ENCODE measurements at places on chromosomes 7 and 10.

DNA sequence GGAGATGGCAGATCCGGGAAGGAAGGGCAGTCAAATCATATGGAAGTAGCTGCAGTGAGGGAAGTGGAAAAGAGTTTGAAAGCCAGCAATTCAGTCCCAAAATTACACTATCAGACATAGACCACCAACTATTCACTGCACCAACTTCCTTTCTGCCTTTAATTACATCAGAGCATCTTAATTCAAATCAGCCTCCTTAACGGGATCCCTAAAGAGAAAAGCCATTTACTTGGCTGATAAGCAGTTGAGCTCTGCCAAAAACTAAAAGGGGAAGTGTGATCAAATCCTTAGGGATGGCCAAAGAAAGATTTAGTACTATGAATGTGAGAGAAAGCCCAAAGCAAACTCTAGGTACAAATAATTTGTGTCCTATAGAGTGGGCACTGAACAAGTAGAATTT, 110.4 kb downstream of the AMPH start:
- no peaks in the 10 kb centered on the region for H3K27me3 ChIP-seq
- DNase-seq: no peak
- no peaks in the 10 kb centered on the region for H3K4me1 ChIP-seq
- H3K4me3 ChIP-seq: no peak overlapping the region
- H3K27ac ChIP-seq: no peak overlapping the region
- no peaks in the 10 kb centered on the region for H3K36me3 ChIP-seq

DNA sequence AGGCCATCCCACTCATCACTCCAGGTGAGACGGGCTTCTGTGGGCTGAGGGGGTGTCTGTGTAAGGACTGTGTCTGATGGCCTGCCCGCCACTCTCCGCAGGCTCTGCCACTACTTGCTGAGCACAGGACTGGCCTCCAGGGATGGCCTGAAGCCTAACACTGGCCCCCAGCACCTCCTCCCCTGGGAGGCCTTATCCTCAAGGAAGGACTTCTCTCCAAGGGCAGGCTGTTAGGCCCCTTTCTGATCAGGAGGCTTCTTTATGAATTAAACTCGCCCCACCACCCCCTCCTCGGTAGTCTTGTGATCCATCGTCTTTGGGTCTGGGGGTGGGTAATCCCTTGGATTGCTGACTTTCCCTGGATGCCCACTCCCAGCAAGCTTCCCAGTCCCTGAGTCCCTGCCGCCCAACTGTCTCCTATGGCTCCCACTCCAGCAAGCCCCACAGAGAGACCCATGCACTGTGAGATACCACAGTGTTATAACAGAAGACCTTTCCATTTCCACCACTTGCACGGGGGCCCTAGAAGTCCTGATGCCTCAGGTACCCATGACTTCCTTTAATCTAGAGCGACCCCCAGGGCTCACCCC, 4.7 kb downstream of the FXYD4 start:
- no peaks in the 10 kb centered on the region for H3K27me3 ChIP-seq
- no peak overlapping the region for H3K4me3 ChIP-seq
- H3K27ac ChIP-seq: no peak overlapping the region
- no peaks in the 10 kb centered on the region for H3K4me1 ChIP-seq

DNA sequence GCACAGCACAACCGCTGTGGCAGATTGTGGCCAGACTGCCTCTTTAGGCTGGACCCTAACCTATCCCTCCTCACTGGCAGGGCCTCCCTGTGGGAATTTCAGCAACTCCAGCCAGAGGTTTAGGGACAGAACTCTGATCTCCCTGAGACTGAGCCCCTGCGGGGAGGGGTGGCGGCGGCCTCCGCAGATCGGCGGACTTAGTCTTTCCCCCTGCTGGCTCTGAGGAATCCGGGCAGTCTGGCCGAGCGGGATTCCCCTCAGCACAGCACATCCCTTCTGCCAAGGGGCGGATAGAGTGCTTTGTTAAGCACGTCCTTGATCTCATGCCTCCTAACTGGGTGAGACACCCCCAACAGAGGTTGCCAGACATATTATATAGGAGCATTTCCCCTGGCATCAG, 224.2 kb upstream of the NPY start:
- no peaks in the 10 kb centered on the region for H3K4me1 ChIP-seq
- no peak for DNase-seq
- no peaks in the 10 kb centered on the region for H3K36me3 ChIP-seq
- no peaks in the 10 kb centered on the region for H3K27me3 ChIP-seq
- no peak overlapping the region for H3K27ac ChIP-seq
- H3K4me3 ChIP-seq: no peak overlapping the region

GRCh38 chr10:12594448-12594944, 245.1 kb downstream of the CAMK1D start:
- DNase-seq: no peak
- no peaks in the 10 kb centered on the region for H3K36me3 ChIP-seq
- H3K4me1 ChIP-seq: no peaks in the 10 kb centered on the region
- H3K27ac ChIP-seq: no peak overlapping the region
- no peaks in the 10 kb centered on the region for H3K27me3 ChIP-seq

GRCh38 chr10:119090968-119091367, 10.4 kb upstream of the EIF3A start:
- H3K4me1 ChIP-seq: no peaks in the 10 kb centered on the region
- no peak overlapping the region for H3K27ac ChIP-seq
- no peak overlapping the region for H3K4me3 ChIP-seq
- DNase-seq: no peak
- no peaks in the 10 kb centered on the region for H3K36me3 ChIP-seq

- DNase-seq: peak; percentile 93
- no peak overlapping the region for H3K4me3 ChIP-seq
- H3K27me3 ChIP-seq: no peaks in the 10 kb centered on the region
- no peaks in the 10 kb centered on the region for H3K36me3 ChIP-seq
- peaks cover 4% of the 10 kb centered on the region for H3K4me1 ChIP-seq
Observed at GRCh38 chr7:74061840-74062539, 21.6 kb upstream of the LIMK1 start.

GRCh38 chr7:348962-349743, 59.2 kb downstream of the FOXL3 start:
- no peak for DNase-seq
- H3K36me3 ChIP-seq: no peaks in the 10 kb centered on the region
- no peak overlapping the region for H3K4me3 ChIP-seq
- H3K27me3 ChIP-seq: no peaks in the 10 kb centered on the region
- H3K4me1 ChIP-seq: peaks cover 23% of the 10 kb centered on the region

DNA sequence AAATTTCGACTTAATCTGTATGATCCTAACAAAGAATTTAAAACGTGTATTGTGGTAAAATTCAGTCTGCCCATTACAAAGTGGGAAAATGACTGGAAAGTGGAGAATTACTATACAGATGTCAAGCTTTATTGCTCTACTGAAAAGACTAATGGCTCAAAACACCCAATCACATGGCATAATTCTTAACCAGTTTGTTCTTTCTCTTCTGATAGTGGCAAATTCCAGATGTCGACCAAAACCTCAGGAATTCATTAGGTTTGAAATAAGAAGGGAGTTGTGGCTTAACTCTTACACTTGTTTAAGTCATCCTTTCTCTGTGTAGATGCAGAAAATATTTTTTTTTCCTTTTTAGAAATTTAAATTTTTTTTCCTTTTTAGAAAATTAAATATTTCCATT, 1254.9 kb upstream of the LRRN3 start:
- DNase-seq: no peak
- no peak overlapping the region for H3K27ac ChIP-seq
- no peaks in the 10 kb centered on the region for H3K4me1 ChIP-seq
- H3K36me3 ChIP-seq: no peaks in the 10 kb centered on the region

DNA sequence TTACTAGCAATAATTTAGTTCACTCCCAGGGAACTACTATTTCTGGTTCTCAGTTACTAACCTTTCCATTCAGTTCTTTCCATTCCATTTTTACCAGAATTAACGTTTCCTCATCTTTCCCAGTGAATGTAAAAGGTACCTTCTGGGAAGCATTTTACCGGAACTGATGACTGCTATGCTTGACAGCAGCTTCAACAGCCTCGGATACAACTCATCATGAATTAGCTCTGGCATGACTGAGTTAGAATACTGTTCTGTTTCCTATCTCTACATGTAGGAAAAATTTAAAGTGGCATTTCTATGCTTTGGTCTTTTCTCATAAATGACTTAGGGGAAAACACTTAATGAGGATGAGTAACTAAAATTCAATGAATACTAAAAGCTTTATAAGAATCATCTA, 18.6 kb downstream of the TAS2R41 start:
- H3K4me1 ChIP-seq: peaks cover 75% of the 10 kb centered on the region
- H3K27ac ChIP-seq: no peak overlapping the region
- DNase-seq: no peak
- no peaks in the 10 kb centered on the region for H3K27me3 ChIP-seq
- H3K4me3 ChIP-seq: no peak overlapping the region
- H3K36me3 ChIP-seq: no peaks in the 10 kb centered on the region

DNA sequence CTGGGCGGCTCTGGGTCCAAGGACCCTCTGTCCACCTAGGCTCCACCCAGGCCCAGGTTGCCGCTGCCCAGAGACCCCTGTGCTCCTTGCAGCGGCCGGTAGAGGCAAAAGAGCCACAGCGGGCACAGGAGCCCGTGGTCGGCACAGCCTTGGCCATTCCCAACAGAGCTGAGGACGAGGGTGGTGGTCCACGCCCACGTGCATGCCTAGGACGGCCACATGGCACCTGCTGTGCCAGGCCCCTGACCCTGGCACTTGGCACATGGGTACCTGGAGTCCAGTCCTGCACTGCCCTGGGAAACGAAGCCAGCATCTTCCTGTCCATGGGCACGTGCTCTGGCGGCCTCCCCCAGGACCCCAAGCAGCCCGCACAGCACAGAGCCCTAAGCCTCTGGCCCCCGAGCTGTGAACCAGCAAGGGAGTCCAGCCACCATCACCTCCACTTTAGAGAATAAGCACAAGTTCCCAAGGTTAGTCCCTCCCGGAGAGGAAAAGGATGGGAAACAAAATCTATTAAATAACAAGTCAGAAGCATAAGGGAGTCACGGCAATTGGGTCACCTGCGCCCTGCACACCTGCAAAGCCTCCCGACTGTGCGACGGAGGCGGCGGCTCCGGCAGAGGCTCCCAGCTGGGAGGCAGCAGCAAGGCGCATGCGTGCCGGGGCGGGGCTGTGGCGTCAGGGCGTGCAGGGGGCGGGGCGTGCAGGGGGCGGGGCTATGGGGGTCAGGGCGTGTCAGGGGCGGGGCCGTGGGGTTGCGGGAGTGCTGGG, 59.1 kb downstream of the STK32C start:
- no peak overlapping the region for H3K27ac ChIP-seq
- peak; percentile 15 for DNase-seq
- H3K27me3 ChIP-seq: no peaks in the 10 kb centered on the region
- no peaks in the 10 kb centered on the region for H3K36me3 ChIP-seq
- H3K4me1 ChIP-seq: no peaks in the 10 kb centered on the region

GRCh38 chr7:94323844-94324243, 70.9 kb upstream of the COL1A2 start:
- no peak for DNase-seq
- no peak overlapping the region for H3K27ac ChIP-seq
- H3K27me3 ChIP-seq: no peaks in the 10 kb centered on the region
- H3K36me3 ChIP-seq: no peaks in the 10 kb centered on the region
- no peaks in the 10 kb centered on the region for H3K4me1 ChIP-seq
- H3K4me3 ChIP-seq: no peak overlapping the region

DNA sequence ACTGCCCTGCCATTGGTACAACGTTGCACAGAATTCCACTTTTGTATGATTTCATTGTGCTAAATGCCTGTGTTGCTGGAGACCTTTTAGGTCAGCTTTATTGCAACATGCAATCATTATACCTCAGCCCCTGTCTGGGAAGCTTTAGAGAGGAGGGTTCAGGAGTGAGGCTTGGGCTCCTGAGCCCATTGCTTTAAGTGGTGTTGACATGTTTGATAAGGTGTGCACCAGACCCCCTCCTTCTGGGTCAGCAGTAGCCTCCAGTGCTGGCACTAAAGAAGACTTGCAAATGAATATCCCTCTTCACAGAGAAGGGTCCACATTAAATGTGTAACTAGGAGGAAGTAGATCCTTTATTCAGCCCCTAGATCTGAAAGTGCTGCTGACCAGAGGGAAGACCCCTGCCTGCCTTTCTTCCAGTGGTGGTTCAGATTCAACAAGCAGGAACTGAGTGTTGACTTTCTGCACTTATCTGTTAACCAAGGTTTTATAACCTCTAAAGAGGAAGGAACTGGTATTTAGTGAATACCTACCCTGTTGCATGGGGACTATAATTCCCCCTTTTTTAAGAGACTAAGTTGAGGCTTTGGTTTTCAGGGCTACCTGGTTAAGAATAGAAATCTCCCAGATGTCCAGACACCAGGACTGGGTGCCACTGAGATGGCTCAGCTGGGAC, 369.4 kb upstream of the IGFBP3 start:
- no peaks in the 10 kb centered on the region for H3K36me3 ChIP-seq
- no peak overlapping the region for H3K27ac ChIP-seq
- H3K4me3 ChIP-seq: no peak overlapping the region
- no peak for DNase-seq
- peaks cover 2% of the 10 kb centered on the region for H3K27me3 ChIP-seq
- H3K4me1 ChIP-seq: no peaks in the 10 kb centered on the region

DNA sequence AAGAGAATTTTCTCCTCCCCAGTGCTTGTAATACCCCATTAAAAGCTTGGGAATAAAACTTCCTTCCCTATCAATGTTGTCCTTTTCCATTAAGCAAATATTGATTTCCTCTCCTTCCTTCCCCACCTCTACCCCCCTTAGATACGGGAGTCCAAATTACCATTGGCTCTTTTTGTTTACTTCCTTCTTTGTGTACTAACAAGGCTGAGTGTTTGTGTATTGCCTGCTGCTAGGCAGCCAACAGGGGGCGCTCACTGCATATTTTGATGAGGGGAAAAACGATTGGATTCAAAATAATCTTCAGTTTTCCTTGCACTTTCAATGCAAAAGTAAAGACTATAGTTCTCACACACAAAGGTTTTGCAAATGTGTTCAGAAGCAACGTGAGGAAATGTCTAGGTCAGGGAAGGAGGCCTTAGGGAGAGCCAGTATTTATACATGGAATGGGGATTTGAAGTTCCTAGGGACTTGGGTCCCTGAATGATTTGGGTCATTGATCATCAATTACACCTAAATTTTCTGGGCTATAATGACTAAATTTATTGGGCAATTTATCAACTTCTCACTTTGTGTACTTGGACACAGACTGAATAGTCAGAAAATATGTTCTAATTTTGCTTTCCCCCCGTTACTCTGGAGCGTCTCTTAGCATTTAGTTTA, 23.6 kb upstream of the VPS41 start:
- H3K36me3 ChIP-seq: no peaks in the 10 kb centered on the region
- peak; percentile 45 for DNase-seq
- no peak overlapping the region for H3K27ac ChIP-seq
- peaks cover 12% of the 10 kb centered on the region for H3K4me1 ChIP-seq
- no peak overlapping the region for H3K4me3 ChIP-seq
